ENCODE measurements at places on chromosomes 6 and 20. TPM values are rescaled to one million over a fixed set of nuclear protein-coding genes. Genes with fewer than 3 reads are reported as not detected.

DNA sequence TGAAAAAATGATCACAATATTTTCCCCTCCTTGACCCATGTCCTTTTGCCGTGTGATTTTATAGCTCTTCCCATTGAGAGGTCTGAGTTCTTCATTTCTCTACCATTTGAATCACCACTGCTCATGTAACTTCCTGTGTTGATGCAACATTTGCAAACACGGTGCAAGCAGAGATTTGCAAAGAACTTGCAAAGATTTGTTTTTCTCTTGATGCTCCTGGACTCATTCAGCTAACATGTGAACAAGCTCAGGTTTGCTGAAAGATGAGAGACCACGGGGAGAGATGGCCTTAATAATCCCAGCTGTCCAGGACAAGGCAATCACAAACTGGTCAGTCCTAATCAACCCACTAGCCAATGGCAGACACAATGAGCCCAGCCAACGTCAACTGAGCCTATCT is 8.6 kb downstream of the VNN2 start:
- no peak overlapping the region for H3K4me3 ChIP-seq
- no peak overlapping the region for H3K27ac ChIP-seq
- DNase-seq, result no peak
- no peaks in the 10 kb centered on the region for H3K4me1 ChIP-seq
- H3K36me3 ChIP-seq, result no peaks in the 10 kb centered on the region
- no peaks in the 10 kb centered on the region for H3K27me3 ChIP-seq

Gene CCN6
- not detected for total RNA-seq

Gene MYT1
- 4.9 TPM for total RNA-seq

GRCh38 chr6:136526196-136526930 is 23.9 kb downstream of the MAP7 start:
- H3K36me3 ChIP-seq, result no peaks in the 10 kb centered on the region
- H3K4me3 ChIP-seq, result peak overlapping the region; percentile 63
- no peaks in the 10 kb centered on the region for H3K27me3 ChIP-seq

DNA sequence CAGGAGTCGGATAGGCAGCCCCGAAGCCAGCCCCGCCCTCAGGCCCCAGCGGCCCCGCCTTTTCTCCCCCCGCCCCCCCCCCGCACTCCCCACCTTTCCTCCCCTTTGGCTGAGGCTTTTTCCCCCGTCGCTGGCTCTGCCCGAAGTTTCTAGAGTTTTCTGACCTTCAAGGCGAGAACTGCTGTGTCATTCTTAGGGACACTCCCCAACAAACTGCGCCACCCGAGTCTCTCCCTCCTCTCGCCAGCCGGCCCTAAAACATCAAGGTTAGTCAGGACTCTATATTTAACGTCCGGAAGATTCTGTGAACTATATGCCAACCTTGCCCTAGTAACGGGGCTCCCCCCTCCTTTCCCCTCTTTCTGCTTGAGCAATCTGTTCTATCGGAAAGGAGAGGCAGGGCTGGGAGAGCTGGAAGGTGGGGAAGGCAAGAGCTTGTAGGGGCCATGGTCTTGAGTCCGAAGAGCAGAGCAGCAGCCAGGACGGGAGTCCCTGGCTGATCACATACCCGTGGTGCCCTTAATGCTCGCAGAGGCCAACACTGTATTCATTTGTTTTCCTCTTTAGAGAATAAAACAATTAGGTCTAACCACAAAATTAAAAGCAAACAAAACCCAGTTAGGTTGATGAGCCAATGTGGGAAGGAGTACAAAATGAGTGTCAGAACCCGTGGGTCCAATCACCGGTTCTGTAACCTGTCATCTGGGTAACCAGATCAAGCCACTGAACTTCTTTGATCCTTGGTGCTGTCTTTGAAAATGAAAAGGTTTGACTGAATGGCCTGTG is 5.3 kb upstream of the HSPA1B start:
- H3K4me3 ChIP-seq, result peak overlapping the region; percentile 93
- peak overlapping the region; percentile 98 for H3K27ac ChIP-seq
- H3K36me3 ChIP-seq, result peaks cover 4% of the 10 kb centered on the region
- peaks cover 47% of the 10 kb centered on the region for H3K4me1 ChIP-seq

Measured in type B pancreatic cell (in vitro differentiated cells).